ENCODE measurements at places on chromosomes 4 and X.
A peak's percentile ranks its signal among the peaks of the same experiment; 100 is the strongest.

DNA sequence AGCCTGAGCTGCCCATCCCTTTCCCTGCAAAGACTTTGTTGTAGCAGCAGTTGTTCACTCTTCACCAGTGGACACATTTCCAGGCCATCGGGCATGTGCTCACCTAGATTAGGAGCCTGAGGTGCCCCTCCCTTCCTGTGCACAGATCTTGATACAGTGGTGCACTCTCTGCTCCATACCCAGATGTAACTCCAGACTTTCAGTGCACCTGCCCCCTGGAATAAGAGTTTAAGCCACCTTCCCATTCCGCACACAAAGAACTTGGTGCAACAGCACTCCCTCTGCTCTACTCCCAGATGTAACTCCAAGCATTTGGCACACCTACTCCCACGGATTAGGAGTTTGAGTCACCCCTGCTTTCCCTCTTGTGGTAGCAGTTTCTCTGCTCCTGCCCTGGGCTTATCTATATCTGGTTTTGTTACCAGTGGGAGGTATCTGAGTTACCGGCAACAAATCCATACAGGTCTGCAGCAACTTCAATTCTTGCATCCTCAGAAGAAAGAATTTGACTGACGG lies 36.0 kb upstream of the PLK4 start:
- no peak for DNase-seq

DNA sequence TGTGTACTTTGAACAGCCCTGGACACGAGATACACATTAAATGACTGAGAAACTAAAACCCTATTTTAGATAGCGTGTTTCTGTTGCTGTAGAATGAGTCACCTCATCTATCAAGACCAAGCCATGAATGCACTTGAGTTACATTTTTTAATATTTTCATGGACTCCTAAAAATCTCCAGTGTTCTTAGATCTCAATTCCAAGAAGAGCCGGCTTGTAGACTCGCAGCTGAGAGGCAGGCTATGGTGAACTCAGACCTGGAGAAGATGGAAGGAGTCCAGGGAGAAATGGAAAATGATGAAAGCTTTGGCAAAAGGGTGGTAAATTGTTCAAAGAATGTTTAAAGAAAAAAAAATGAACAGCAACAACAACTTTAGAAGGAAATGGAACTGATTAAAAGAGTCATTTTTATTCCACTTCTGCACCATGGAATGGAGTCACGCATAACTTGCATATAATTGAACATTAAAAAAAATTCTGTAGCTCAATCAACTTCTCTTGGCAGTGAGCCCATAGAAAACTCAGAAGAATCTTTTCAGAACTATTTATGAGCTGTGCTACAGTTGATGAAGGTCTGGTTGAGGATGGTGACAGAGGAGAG lies 129.8 kb downstream of the MXRA5 start:
- DNase-seq, result no peak

- DNase-seq, result no peak
Observed at GRCh38 chrX:127207326-127207725, 387.8 kb downstream of the PRR32 start.

DNA sequence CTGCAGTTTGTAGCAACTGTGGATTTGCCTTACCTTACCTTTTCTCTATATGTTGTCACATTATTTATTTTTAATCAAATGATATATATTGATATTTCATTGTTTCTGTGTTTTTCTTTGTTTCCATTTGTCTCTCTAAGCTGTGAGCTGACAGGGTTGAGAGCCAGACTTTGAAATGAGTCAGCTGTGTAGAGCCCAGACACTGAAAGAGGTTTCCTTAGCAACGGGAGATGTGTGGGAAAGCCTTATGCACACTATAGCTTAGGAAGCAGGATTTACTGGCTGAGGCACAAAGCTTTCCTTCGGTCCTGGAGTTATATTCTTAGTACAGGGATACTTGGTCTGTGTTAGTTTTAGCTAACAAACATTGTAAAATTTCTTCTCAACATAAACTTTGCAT lies 192.2 kb downstream of the FGF13 start:
- DNase-seq, result no peak

GRCh38 chrX:150935467-150935866 lies 37.0 kb upstream of the CD99L2 start:
- DNase-seq, result no peak

GRCh38 chr4:17722356-17722700 lies 59.1 kb downstream of the FAM184B start:
- DNase-seq, result no peak

GRCh38 chrX:5748586-5749150 lies 480.0 kb downstream of the NLGN4X start:
- no peak for DNase-seq

DNA sequence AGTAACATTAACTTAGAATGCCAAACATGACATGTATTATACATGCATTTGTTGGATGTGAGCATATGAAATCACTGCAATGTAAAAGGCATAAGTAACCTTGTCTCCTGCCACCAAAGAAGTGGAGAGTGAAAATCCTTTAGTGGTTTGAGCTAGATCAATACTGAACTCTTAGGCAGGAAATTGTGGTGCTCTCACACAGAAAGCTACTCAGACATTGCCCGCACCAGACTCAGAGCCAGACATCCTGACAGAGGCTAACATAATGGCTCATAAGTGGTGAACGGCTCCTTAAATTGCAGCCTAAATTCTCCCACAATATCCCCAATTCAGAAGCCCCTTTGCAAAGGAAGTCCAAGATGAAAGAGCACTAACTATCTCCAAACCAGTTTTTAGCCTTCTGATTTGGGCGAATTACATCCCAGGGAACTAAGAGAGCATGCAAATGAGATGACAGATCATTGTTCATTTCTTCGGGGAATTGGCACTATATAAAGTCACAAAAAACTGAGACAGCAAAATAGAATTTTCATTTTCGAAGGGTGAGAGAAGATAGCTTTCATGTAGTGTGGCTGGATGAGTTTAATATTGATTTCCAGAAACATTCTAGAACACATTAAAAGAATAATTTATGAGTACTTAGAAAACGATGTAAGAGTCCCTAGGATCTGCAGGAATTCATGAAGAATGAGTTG lies 233.6 kb upstream of the RPS6KA3 start:
- DNase-seq, result no peak

- no peak for DNase-seq
Observed at GRCh38 chr4:124097447-124097846, 615.1 kb downstream of the ANKRD50 start.

DNA sequence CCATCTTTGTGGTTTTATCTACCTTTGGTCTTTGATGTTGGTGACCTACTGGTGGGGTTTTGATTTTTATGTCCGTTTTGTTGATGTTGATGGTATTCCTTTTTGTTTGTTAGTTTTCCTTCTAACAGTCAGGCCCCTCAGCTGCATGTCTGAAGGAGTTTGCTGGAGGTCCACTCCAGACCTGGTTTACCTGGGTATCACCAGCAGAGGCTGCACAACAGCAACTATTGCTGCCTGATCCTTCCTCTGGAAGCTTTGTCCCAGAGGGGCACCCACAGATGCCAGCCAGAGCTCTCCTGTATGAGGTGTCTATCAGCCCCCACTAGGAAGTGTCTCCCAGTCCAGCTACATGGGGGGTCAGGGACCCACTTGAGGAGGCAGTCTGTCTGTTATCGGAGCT lies 199.3 kb upstream of the WDFY3 start:
- DNase-seq, result no peak

DNA sequence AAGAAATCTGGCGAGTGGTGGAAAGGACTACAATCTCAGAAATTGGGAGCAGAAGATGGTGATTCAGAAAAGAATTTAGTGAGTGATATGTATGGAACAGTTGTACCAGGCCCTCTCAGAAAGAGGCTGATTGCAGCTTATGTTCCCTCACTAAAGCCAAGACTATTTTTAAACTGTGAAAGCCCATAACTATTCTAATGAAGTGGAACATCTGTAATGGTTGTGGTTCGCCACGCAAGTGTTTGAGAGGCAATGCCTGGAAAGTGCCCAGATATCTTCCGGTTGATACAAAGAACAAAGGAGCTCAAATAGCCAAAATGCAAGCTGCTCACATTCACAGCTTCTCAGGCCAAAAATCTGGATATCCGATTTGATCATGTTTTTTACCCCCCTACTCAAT lies 1250.7 kb downstream of the RAPGEF2 start:
- DNase-seq, result no peak

DNA sequence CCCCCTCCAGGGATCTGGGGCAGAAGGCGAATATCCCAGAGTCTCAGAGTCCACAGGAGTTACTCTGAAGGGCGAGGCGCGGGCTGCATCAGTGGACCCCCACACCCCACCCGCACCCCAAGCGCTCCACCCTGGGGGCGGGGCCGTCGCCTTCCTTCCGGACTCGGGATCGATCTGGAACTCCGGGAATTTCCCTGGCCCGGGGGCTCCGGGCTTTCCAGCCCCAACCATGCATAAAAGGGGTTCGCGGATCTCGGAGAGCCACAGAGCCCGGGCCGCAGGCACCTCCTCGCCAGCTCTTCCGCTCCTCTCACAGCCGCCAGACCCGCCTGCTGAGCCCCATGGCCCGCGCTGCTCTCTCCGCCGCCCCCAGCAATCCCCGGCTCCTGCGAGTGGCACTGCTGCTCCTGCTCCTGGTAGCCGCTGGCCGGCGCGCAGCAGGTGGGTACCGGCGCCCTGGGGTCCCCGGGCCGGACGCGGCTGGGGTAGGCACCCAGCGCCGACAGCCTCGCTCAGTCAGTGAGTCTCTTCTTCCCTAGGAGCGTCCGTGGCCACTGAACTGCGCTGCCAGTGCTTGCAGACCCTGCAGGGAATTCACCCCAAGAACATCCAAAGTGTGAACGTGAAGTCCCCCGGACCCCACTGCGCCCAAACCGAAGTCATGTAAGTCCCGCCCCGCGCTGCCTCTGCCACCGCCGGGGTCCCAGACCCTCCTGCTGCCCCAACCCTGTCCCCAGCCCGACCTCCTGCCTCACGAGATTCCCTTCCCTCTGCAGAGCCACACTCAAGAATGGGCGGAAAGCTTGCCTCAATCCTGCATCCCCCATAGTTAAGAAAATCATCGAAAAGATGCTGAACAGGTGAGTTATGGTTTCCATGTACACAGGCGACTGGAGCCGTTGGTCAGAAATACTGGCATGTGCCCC lies at the start of gene CXCL1:
CXCL1 (plus strand) TSS at position 264 of the 926 bp plus-strand sequence; CDS start at position 342, 78 bp downstream.
- DNase-seq, result no peak

DNA sequence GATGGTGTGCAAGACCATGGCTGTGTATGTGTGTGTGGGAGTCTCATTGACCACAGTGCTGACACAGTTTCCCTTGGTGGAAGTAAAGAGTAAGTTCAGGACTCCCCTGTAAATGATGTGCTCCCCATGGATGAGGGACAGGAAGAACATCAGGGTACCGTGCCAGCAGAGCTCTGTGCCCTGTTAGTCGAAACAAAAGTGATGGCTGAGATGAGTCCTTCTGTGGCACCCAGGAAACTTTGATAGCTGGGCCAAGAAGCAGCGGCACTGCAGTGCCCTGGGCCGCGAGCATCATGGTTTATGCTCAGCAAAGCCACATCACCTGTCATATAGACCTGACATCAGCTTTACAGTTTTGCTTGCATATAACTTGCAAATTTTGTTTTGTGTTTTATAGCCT lies 61.4 kb upstream of the CLDN34 start:
- DNase-seq, result no peak

GRCh38 chrX:346034-346813 lies 27.6 kb upstream of the GTPBP6 start:
- no peak for DNase-seq

DNA sequence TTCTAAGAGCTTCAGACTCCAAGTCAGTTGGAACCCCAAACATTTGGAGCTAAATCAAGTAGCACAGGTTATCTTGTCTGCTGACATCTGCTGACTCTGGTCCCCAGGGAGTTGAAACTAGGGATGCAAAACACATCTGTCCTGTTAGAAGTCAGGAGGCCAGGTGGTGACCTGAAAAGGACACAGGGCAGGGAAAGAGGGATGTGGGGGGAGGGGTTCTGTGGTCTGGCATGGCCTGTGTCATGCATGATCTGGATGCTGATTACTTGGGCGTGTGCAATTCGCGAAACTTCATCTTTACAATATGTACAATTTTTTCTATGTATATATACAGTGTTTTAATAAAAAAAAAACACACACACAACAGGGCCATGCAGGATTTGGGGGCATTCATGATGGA lies 55.3 kb downstream of the FHDC1 start:
- DNase-seq, result no peak

GRCh38 chrX:66035667-66036066 lies 4.2 kb downstream of the VSIG4 start:
- no peak for DNase-seq

- no peak for DNase-seq
Observed at GRCh38 chr4:145099653-145100052, 1.5 kb downstream of the ABCE1 start.

GRCh38 chr4:6938647-6939271 lies 29.1 kb downstream of the TBC1D14 start:
- no peak for DNase-seq

DNA sequence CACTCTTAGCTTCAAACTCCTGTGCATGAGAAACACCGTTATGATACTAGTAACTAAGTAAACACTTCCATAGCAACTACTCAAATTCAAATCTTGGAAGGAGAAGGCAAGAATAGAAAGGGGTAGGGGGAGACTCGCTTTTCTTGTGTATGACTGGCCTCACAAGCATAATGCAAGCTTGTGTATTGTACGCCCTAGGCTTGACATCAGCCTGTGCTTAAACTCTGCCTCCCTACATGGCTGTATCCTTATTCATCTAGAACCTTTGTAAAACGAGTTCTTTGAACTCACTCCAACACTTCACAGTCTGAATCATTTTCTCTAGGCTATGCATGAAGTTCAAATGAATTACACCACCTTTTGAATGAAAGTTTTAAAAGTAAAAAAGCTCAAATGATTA lies 1071.2 kb upstream of the ADGRL3 start:
- DNase-seq, result no peak

- DNase-seq, result no peak
Observed at GRCh38 chr4:112206431-112206830, 25.2 kb upstream of the AP1AR start.

GRCh38 chr4:2823671-2824328 lies 19.8 kb upstream of the ADD1 start:
- DNase-seq, result no peak

GRCh38 chrX:109485470-109486340 lies 3.8 kb upstream of the GUCY2F start:
- peak; percentile 26 for DNase-seq

- DNase-seq, result no peak
Observed at GRCh38 chrX:135516376-135516775, 4.1 kb upstream of the INTS6L start.

DNA sequence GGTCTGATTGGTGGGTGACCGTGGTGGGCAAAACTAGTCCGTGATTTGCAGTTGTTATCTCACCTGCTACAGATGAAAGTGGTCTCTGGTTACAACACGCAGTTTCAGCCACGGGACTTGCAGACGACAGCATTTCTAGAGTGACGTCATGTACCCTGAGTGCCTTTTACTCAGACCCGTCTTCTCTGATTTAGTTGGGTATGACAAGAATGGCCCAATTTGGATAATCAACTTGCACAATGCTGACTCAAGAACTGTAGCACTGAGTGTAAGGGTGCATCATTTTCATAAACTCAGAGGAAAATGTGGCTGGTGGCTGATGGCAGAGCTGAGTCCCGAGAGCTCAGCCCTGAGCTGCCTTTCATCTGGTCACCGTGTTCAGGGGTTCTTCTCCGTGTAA lies 281.4 kb upstream of the FRG1 start:
- DNase-seq, result no peak
